ENCODE measurements at places on chromosomes 5 and 9.

DNA sequence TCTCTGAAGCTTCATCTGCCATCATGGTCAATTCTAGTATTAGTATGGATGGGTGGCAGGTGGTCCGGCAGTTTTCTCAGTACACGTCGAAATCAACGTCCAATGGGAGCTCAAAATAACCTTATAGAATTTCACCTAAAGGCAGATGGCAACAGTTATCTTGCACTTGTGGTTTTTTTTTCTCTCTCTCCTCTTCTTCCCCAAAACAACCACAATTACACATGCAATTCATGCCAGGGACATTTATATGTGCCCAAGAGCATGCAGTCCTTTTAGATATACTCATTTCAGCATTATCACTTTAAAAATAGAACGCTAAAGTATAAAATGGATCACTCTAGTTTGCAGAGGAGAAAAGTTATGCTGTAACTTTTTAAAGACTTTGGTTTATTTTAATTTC, 1428.9 kb upstream of the WWC1 start:
- no peak for DNase-seq

GRCh38 chr5:163089230-163089629, 348.2 kb upstream of the CCNG1 start:
- no peak for DNase-seq

- peak; percentile 71 for DNase-seq
Observed at GRCh38 chr9:113808391-113809358, 67.4 kb upstream of the ZNF618 start.

DNA sequence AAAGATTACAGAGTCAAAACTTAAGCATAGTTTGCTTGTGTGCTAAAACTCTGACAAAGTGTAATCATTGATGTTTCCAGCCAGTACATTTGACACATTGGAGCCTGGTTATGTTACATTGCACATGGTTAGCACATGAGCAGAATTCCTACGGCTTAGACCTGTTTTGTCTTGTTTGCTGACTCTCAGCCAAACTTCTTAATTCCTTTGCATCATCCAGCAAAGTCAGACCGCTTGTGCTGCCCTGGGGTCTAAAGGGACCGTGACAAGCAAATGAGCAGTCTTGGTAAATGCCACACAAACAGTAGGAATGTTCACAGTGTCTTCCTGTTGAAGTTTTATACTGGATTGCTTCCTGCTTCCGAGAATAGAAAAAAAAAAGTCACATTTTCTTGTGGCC, 72.0 kb upstream of the ENTREP1 start:
- DNase-seq: no peak

GRCh38 chr5:72209147-72210115, 102.2 kb downstream of the MAP1B start:
- no peak for DNase-seq

GRCh38 chr5:41349846-41350245, 136.5 kb upstream of the C6 start:
- no peak for DNase-seq

DNA sequence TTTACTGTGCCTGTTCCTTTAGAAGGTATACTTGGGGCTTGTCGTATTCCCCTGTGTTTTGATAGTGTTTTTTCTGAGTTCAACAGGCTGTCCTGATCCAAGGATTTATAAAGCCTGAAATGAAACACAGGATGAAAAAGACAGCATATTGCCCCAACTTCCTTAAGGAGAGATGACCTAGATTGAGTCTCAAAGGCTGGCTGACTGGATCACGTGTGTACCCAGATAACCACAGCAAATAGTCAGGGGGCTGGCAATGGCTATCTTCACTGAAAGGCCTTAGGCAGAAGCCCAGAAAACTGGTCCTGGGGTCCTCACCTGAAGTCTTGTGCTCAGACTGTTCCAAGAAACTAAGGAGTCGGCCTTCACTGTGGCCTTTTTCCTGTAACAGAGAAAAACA, 7.7 kb upstream of the HK3 start:
- DNase-seq: no peak

DNA sequence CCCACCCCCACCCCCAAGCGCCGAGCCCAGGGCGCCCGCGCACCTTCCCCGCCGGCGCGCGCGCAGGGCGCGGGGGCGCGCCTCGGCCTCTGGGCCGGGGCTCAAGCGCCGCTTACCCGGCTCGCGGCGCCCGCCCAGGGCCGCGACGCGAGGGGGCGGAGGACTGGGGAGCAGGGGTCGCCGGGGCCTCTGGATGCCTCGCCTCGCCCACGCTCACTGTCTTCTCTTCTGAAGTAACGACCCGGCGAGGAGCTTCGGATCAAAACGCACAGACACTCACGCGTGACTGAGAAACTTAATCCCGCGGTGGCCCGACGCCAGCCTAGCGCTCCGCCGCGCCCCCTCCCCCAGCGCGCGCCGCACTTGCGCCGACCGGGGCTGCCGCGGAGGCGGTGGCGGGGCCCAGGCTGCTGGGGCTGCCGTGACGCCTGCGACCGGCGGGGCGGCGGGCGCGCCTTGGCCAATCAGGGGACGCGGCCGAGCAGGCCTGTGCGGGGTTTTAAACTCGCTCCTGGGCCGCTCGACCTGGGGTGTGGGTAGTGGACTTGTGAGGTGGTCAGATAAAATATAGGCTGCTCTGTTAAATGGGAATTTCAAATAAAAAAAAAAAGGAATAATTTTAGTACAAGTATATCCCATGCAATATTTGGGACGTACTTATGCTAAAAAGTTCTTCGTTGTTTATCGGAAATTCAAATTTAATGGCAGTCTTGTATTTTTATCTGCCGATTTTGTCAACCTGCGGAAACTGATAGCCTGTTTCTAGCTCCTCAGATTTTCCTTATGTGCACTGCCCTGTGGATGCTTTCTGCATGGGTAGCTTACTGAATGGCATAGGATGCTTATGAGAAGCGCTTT, at the start of gene MPDZ:
Gene MPDZ, minus strand, starts transcription at position 409 of the 858 bp plus-strand sequence. CDS start 29,377 bp downstream, outside the sequence.
- peak; percentile 90 for DNase-seq

DNA sequence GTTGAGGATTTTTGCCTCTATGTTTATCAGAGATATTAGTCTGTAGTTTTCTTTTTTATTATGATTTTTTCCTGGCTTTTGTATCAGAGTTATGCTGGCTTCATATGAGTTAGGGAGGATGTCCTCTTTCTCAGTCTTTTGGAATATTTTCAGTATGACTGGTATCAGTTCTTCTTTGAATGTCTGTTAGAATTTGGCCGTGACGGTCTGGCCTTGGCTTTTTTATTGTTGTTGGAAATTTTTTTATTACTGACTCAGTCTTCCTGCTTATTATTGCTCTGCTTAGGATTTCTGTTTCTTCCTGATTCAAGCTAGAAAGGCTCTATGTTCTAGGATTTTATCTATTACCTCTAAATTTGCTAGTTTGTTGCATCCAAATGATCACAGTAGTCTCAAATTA, 421.9 kb downstream of the CDH10 start:
- no peak for DNase-seq

GRCh38 chr9:130398487-130399240, 46.1 kb upstream of the ASS1 start:
- no peak for DNase-seq

GRCh38 chr9:108052431-108053080, 563.0 kb upstream of the KLF4 start:
- no peak for DNase-seq

GRCh38 chr9:117679416-117679815, 24.8 kb upstream of the TLR4 start:
- DNase-seq: no peak

DNA sequence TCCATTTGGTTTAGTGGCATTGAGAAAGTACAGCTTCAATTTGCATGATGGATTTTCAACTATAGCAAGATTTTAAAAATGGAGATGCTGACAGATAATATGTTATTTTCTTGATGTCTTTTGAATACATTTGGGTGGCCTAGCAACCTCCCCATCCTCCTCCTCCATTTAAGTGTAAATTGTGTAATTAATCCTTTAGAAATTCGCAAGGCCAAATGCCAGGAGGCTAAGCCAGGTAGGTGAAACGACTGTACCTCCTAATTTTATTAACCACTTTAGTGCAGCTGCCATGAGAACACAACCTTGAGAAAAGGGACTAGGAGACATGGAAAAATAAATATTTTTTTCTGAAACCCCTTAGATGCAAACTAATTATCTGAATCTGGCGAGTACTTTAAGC, 248.8 kb downstream of the MRPS30 start:
- DNase-seq: no peak

- DNase-seq: no peak
Observed at GRCh38 chr5:130514984-130515690, 610.9 kb downstream of the CHSY3 start.

DNA sequence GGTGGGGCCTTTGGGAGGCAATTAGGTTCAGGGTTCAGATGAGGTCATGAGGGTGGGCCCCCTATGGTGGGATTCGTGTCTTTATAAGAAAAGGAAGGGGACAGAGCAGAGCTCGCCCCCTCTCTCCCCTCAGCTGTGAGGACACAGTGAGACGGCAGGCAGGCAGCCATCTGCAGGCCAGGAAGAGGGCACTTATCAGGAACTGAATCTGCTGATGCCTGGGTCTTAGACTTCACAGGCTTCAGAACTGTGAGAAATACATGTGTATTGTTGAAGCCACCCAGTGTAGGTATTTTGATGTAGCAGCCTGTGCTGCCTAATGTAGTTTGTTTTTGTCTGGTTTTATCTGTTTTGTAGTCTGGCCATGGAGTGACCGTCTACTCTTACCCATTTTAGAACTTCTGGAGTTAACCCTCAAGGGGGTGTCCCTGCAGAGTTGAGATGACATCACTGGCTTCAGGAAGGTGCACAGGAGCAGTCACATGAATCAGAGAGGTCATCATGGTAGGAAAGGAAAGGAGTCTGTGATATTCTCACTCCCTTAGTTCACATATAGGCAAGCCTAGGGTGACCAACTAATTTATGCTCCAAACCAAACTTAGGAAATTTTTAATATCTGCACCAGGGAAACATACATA, 71.0 kb downstream of the LRRC70 start:
- no peak for DNase-seq

GRCh38 chr5:55234121-55234700, 803 bp upstream of the CCNO start:
- peak; percentile 23 for DNase-seq

GRCh38 chr9:22332202-22332601, 114.4 kb upstream of the DMRTA1 start:
- no peak for DNase-seq

DNA sequence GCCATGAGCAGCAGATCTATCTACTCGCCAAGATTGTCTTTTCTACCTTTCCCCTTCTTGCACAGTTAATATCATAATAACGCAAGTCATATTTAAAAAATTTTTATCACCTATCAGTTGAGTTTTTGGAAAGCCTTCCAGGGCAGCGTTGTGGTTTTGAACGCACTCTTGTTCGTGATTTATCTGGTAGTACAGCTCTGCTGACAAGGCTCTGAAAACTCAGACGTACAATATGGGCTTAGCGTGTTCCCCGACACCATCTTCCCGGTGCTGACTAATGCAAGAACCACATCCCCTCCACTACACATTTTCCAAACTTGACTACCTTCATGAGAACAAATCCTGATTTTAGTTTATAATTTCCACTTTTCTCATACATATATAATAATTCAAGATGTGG, 1.6 kb upstream of the NFIL3 start:
- DNase-seq: no peak

DNA sequence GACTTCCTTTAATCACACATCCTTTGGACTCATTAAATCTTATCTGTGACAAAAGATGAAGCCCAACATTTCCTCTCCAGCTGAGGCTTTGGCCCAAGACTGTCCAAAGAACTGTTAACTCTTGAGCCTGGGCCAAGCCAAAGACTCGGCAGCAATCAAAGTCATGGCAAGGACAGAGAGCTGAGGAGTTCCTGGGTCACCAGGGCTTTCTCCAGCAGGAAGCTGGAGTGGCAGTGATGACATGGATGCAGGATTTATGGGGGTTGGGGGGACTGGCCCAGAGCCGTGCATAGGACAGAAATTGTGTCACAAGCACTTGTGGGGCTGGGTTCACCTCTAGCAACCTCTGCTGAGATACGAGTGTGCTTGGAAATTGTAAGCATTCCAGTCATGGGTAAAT, 440.3 kb downstream of the PLK2 start:
- DNase-seq: no peak

- DNase-seq: no peak
Observed at GRCh38 chr5:122947772-122948171, 88.8 kb downstream of the PPIC start.

Measured in AG08396 (cell line).